ENCODE measurements at places on chromosomes 4 and X.

- DNase-seq, result no peak
Observed at GRCh38 chrX:151676196-151676595, 19.1 kb upstream of the PRRG3 start.

DNA sequence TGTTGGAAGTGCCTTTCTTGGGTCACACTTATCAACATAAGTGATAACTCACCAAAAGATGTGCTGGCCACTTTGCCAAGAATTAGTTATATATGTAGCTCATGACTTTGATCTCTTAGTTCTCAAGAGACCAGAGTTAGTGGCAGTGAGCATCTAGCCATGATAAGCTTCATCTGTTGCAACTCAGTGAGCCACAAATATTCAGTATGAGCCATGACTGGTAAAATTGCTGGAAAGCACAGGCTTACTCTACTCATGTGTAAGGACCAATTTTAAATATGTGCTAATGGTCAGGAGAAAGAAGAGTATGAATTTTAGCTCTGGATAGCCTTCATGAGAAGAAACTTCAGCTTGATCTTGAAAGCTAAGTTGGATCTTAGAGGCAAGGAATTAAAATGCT is 59.4 kb upstream of the TLL1 start:
- DNase-seq, result no peak

DNA sequence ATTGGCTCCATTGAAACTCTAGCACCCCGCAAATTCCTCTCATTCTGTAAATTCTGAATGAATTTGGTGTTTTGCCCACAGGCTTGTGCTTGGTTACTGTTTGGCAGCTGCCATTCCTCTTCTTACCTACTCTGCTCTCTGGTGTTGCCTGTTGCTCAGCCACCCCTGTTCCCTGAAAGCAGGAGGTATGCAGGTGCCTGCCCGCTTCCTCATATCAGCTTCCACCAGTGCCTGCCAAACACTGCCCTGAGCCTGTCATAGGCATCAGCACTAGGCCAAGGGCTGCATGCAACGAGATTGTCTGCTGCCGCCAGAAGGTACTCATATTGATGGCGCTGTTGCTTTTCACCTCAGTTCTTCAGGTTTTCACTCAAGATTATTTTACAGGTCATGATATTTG is 978.1 kb downstream of the C4orf33 start:
- no peak for DNase-seq

GRCh38 chr4:189002475-189002874 is 863.2 kb downstream of the TRIML1 start:
- no peak for DNase-seq

DNA sequence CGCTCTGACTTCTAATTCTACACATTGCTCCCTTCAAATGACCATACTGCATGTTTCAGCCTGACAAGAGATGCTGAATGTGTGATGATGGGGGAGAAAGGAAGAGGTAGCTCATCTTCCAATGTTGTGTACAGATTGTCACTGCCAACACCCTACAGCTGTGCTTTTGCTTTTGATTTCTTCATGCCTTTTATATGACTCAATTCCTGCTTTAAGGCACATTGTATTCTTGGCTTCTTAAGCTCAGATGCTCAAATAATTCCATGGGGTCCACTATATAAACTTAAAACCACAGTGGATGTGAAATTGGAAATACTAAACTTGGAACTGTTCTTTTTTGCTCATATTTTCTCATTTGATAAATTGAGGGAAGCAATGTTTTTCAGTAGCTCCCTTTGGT is 183.2 kb upstream of the WDFY3 start:
- no peak for DNase-seq

DNA sequence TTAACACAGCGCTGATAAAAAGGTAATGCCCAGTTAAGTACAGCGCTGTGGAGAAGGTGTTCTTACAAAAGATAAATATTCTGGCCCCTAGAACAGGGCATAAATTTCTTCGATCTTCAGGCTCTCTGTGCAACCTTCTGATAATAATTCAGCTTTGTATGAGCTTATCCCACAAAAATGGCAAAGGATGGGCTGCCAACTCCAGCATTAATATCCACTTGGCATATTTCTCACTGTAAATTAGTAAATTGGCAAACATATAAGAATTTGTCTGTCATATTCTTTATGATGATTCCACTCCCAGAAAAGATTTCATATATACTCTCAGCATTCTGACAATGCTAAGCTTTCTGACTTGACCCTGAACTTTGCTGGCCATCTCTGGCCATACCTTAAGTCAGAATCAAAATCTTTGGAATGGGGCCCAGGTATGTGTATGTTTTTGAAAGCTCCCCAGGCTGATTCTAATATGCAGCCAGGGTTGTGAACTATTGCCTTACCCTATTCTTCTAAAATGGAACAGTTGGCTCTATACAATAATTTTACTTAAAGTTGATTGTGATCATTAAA is 134.8 kb downstream of the FRYL start:
- DNase-seq, result no peak

DNA sequence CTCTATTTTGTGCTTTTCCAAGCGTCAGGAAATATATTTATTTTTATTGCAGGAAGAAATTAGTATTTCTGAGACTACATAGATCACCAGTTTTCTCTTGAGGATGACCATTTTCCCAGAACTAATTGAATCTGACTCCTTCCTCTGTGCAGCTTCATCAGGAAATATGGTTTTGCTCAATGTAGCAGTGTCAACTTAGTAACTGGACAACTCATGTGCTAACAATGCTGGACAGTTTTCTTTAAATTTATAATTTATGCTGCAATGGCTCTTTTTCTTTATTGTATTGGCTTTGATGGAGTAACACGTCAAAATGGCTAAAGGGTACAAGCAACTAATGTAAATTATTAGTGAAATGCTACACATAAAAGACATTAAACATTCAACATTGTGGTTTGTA is 531.5 kb downstream of the ANKRD50 start:
- no peak for DNase-seq

DNA sequence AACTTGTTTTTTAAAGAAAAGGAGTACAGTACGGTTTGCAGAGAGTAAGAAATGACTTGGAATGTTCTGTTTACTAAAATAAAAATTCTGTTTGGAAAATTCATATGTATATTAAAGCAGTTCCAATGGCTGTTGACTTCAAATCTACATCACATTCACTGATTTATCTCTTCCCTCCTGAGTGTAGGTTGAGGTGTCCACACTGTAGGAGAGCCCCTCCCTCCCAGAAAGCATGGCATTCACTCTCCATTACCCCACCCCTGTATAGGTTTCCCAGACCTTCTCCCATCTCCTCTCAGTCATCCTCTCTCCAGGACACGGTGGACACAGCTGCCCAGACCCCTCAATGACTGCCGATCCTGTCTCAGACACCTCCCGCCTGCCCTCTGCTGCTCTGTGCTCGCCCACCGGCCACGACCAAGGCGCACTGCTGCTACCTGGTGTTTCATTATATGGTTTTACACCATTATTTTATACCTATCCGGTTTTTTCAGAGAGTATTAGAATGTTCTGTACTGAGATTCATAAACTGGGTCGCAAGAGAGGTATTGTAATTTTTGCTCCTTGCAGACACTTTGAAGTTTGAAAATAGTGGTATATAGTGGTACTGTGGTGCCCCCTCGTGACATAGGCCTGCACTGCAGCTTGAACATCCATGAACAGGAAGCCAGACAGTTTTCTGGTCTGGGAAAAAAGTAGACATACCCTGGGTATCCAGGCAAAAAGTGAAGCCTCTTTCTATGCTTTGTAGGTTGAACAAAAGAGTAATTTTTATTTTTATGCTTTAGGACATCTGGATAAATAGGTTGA is 38.8 kb upstream of the BEX4 start:
- peak; percentile 78 for DNase-seq

- DNase-seq, result no peak
Observed at GRCh38 chr4:174427571-174428140, 94.6 kb downstream of the HPGD start.

GRCh38 chrX:17072721-17073230 is 126.3 kb downstream of the REPS2 start:
- DNase-seq, result no peak

- DNase-seq, result no peak
Observed at GRCh38 chrX:39301036-39301435, 499.8 kb downstream of the MID1IP1 start.

All from NCI-H2227 treated with DMSO at 0.1 percent for 48 hours (cell line).